ENCODE measurements at places on chromosomes 13 and 19.

DNA sequence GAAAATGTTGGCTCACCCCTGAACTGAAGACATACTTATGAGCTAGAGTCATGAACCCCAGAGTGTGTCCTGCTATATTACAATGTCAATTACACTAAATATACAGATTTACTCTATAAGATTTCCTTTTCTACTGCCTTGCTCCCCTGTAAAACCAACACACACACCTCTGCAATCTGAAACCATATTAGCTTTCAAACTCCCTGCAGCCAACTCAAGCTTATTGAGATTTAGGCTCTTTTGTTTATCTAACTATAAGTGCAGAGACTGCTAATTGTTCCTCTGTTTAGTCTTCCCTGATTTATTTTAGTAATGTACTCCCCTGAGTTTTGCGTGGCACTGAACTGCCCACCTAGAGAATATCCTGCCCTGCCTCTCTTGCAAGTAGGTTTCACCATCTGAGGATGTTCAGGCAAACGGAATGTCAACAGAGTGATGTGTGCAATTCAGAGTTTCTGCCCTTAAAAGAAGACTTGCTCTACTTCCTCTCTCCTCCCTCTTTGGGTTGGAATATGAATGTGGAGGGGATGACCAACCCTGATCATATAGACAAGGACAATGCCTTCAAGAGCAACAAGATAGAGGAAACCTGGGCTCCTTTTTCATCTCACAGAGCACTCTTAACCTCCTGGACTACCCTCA lies 22.3 kb downstream of the FAM216B start:
- DNase-seq = no peak

DNA sequence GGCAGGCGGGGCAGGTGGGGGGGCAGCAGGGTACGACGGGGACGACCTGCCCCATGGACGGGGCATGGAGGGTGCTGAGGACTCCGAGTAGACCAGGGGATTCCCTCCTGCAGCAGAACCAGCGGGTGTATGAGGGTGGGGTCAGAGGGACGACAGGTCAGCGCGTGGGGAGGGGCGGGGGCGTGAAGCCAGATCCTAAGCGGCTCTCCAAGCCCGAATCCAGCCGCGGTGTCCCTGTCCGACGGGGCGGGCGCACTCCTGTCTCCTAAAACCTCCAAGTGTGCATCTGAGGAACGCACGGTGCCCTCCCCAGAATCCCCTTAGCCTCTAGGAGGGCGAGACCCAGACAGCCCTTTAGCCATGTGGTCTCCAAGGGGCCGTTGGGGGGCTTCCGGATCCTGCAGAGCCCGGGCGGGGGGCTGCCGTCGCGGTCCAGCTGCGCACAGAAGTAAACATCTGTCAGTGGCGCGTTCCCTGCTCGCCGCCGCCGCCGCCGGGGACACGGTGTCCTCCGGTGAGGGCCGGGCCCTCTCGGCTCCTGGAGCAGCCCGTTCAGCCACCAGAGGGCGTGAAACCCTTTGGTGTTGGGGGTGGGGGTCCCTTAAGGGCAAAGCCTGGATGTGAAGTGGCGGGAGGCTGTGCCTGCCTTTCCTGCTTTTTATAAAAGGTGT lies 730 bp downstream of the NRTN start:
- DNase-seq = no peak

- no peak for DNase-seq
These were observed 433.0 kb downstream of the TSHZ3 start for GRCh38 chr19:30916238-30916637.

GRCh38 chr13:73816702-73817101 lies 317.5 kb downstream of the KLF12 start:
- DNase-seq = no peak

DNA sequence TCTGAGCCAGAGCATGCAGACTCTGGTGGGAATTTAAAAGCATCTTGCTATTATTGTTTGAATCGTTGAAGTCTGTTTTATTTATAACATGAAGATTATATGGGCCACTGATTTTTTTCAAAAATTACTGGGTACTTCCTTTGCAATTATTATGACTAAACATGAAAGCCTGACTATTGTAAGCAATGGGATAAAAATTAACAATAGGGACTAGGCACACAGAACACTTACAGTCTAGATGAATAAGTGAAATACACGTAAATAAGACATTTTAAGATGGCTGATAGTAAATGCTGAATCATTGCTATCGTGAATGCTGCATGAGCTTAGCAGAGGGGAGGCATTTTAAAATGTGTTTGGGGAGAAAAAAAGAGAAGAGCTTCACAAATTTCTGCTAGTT lies 81.0 kb upstream of the MAB21L1 start:
- no peak for DNase-seq

DNA sequence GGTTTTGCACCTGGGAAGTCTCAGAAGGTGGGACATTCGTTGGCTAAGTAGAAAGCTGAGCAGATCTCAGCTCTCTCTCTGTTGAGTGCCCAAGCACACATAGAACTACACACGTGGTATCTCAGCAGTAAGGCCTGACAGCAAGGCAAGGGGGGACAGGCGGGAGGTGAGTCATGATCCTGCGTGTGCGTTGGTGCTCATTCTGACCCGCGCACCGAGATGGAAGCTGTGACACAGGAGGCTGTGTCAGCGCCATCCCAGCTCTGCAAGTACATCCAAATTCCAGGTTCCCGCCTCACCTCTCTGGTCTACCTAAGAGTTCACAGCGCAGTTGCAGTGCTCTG lies 135.7 kb downstream of the USP12 start:
- DNase-seq = no peak

GRCh38 chr13:113879494-113880360 lies 15.9 kb upstream of the GAS6 start:
- no peak for DNase-seq

GRCh38 chr13:44458313-44458975 lies 84.8 kb downstream of the SERP2 start:
- DNase-seq = no peak

- no peak for DNase-seq
These were observed 6.2 kb downstream of the ARRDC2 start for GRCh38 chr19:18014197-18014596.

- no peak for DNase-seq
These were observed 262.1 kb downstream of the FGF9 start for GRCh38 chr13:21932996-21933395.

DNA sequence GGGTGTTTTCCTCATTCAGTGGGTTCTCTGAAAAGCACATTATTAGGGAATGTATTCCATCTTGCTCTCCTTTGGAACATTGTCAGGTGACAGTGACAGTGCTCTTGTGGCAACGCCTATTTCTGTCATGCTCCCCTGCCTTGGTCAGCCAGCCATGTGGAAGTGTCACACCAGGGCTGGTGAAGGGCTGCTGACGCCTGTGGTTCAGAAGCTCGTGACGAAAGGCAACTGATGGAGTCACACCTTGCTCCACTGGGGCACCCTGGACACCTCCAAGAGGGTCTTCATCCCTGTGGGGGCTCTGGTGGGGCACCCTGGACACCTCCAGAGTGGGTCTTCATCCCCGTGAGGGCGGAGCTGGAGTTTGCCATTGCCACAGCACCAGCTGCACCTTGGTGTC lies 68.9 kb upstream of the GPR183 start:
- no peak for DNase-seq

DNA sequence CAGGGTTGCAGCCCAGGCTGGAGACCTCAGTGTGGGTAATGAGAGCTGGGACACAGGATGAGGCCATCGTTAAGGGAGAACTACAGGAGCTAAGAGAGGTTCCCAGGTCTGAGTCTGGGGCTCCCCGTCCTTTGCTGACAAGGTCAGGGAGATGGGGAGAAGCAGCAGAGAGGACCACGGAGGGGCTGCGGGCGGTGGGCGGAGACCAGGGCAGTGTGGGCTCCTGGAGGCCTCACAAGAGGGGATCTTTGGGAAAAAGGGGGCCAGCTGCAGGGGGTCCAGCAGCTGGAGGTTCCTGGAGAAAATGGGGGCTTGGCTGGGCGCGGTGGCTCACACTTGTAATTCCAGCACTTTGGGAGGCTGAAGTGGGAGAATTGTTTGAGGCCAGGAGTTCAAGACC lies 16.0 kb downstream of the RFX1 start:
- DNase-seq = no peak

DNA sequence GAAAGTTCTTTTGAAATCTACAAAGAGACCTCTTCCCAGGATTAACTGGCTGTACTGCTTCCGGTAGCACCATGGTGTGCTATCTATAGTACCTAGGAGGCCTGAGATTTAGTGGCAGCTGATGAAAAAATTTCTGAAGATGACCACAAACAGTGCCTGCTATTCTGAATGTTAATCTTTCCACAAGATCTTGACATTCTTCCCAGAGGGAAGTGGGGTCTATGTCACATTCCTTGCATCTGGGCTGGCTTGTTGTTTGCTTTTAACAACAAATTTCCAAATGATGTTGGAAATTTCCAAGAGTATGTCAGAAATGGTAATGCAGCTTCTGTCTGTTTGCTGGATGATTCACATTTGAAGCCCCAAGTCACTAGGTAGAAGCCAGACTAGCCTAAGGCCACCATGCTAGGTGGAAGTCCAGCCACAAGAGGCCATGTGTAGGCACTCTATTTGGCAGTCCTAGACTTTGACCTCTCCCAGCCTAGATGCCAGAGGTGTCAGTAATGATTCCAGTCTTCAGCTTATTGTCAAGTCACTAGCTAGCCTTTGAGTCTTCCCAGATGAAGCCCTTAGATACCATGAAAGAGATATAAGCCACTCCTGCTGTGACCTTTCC lies 22.1 kb downstream of the SPART start:
- DNase-seq = no peak

GRCh38 chr19:34733266-34733745 lies 737 bp upstream of the ZNF181 start:
- DNase-seq = no peak

All from kidney glomerular epithelial cell (primary cell).